ENCODE measurements at places on chromosomes 4 and X.
A peak's percentile ranks its signal among the peaks of the same experiment; 100 is the strongest.

DNA sequence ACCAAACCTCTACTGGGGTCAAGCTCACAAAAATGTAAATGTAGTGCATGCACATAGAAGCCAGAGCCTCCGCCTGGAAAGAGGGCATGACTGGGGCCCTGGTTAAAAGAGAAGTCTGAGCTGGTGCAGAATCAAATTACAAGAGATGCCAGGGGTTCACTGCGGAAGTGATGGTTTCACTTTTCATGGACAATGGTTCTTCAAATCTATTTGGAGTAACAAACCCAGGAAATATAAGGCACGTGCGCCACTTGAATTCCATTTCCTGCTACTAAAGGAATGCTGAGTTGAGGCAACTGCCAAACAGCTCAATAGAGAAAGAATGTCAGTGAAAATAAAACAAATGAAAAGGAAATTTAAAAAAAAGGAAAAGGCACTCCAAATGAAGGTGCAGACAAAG is 79.8 kb downstream of the FUNDC1 start:
- DNase-seq = no peak

DNA sequence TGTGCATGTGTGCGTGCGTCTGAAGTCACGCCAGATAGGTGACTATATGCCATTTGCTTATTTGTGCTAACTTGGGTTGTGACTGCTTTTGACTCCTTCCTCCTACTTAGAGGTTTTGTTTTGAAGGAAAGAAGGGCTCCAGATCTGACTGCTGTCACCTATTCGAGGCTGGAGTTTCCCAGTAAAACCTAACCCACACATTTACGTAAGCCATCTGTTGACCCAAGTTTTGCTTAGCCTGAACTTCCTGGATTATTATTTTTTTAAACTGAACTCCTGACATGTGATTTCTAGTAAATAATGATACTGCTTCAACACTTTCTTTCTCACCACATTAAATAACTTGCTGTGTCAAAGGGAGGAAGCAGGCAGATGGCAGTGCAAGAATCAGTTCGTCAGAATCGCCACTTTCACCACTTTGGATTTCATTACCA is 41.5 kb downstream of the DTHD1 start:
- DNase-seq = no peak

DNA sequence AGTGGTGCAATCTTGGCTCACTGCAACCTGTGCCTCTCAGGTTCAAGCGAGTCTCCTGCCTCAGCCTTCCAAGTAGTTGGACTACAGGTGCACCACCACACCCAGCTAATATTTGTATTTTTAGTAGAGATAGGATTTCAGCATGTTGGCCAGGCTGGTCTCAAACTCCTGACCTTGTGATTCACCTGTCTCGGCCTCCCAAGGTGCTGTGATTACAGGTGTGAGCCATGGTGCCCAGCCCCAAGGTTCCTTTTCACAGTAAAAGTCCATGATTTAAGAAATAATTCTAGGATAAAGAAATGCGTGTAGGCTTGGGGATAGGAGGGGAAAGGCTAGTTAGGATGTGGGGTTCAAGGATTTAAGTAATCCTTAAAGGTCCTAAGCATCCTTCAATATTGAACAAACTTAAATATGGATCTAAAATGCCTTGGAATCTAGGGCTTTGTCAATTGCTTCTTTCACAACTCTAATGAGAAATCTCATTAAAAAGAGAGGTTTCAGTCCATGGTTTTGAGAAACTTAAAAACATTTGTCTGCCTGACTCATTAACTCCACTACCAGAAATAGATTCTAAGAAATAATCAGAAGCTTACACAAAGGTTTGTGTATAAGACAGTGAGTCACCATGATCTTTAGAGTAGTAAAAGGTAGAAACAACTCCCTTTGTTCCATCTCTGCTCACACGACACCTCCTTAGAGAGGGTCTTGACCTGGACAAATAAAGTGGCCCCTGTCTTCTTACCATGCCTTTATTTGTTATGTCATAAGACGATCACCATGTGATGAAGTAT is 203.2 kb downstream of the PTTG2 start:
- DNase-seq = no peak

- peak; percentile 11 for DNase-seq
These were observed 93.6 kb upstream of the MYOZ2 start for GRCh38 chr4:119041951-119042560.

DNA sequence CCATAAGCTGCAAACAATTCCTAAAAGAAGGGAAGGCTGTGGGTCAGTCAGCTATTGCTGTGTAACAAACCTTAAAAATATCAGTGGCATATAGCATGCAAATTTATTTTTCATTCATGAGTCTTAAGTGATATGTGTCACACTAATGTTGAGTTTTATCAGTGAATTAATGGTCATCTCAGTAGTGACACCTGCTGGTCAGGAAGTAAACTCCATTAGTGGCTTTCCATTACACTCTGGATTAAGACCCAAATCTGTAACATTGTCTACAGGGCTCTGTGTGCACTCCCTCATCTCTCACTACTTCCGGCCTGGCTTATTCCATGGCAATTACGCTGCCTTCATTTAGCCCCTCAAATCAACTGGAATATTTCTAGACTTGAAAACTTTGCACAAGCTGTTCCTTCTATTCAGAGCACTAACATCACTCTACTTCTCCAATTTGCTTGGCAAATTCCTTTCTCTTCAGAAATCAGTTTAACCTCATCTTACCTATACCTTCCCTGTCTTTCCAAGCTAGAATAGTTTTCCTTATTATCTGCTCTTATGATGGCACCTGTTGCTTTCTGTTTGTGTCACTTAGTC is 217.3 kb upstream of the TAPT1 start:
- no peak for DNase-seq

DNA sequence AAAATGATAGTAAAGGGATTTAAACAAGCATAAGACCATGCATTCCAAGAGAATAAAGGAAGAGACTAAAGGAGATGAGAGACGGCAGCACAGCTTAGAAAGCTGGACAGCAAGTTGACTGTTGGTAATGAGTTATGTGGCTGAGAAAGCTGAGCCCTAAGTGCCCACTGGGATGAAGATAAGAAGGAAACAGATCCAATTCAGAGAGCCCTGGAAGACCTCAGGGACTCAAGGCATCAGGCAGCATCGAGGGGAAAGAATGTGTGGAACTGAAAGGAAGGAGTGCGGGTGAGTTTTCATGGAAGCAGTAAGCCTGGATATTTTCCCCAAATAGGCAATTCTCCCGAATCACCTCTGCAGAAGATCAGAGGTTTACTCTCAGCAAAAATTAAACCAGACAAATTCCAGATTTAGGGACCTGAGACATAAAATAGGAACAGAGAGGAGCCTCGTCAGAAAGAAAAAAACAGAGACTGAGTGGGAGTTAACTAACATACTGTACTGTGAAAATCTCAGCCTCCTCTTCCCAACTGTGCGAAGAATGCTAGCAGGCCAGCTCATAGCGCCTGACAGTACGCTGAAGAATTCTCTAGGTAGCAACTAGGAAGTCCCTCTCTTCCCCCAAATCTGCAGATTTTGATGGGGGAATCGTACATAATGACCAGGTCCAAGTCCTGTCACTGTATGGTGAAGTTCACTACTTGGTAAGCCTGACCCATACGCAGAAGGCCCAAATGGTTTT is 187.7 kb upstream of the TAPT1 start:
- DNase-seq = no peak

- DNase-seq = no peak
These were observed 442.9 kb upstream of the RASGEF1B start for GRCh38 chr4:81914623-81915022.

GRCh38 chr4:16883806-16884205 is 14.6 kb downstream of the LDB2 start:
- DNase-seq = no peak

- DNase-seq = no peak
These were observed 57.0 kb upstream of the GBA3 start for GRCh38 chr4:22635692-22636091.

DNA sequence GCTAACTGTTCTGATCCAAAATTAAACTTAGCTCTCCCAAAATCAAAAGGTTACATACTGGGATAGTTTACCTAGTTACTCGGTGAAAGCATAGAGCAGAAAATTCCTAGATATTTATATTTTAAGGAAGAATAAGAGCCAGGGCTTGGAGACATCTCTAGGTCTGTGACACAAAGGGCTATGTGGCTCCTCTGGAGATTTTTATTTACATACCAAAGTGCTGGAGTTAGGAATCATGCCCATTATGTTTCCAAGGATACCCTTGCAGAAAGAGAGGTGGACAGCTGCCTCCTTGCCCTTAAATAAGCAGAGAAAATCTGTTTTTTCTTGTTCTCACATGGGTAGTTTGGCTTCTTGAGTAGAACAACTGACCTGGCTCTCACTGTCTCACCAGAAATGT is 9.0 kb downstream of the COX7B2 start:
- DNase-seq = no peak

DNA sequence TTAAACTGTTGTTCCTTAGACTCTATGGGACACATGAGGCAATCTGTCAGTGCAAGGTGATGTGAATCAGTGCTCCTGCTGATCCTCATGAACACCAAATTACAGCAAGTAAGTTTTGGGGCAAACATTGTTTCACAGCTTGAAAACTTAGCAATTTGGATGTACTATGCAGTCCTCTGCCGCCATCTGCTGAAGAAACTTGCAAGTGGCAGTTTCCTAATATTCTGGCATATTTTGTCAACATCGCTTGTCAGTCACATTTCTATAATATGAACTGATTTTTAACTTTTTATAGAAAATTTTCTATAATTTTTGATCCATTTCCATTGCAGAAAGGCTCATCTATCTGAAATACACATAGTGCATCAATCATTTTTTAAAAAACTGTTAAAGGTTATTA is 56.3 kb downstream of the ZAR1 start:
- DNase-seq = peak; percentile 10

DNA sequence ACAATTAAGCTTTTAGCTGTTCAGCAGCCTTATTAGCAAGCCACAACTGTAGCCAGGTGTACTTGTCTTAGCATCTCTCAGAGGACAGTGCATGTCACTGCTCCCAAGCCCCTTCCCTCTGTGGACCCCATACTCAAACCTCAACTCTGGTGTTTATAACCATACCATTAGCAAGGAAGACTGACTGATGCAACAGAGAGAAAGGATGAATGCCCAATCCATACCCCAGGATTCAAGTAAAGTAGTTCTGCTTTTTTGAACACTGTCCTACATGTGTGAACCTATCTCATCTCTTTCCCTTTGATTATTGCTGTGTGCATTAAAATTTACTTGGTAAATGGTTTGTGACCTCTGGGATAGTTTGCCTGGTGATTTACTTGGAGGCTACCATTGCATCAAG is 22.8 kb upstream of the CYBB start:
- no peak for DNase-seq

- no peak for DNase-seq
These were observed 182.0 kb upstream of the NEIL3 start for GRCh38 chr4:177127658-177128057.

DNA sequence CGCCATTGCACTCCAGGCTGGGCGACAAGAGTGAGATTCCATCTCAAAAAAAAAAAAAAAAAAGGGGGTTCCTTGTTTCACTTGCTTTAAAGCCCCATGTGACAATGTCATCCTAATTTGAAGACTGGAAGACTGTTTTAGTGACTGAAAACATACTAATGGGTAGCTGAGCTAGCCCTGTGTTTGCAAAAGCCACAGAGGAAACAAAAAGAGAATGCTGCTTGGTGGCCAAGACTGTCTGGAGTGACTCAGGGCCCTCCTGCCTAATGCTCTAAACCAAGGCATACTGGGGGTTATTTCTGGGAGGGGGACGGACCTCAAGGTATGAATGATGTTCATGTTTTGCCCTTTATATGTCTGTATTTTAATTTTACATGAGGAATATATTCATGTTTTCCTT is 16.0 kb downstream of the HPSE start:
- no peak for DNase-seq

DNA sequence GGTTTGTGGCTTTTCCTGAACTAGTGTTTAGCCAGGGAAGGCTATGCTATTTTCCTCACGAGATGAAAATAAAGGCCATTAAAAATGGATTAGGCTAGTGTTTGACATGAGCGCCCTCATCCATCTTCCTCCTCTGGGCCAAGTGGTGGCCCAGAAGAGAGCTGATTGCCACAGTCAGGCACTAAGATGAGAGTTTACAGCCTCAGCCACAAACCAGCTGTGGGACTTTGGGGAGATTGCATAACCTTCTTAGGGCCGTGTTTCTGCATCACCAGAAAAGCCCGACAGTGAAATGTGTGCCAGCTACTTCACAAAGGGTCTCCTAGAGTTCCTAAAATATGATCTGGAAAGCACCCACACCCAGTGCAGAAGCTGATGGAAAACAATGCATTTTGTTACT is 42.3 kb upstream of the LNX1 start:
- no peak for DNase-seq

DNA sequence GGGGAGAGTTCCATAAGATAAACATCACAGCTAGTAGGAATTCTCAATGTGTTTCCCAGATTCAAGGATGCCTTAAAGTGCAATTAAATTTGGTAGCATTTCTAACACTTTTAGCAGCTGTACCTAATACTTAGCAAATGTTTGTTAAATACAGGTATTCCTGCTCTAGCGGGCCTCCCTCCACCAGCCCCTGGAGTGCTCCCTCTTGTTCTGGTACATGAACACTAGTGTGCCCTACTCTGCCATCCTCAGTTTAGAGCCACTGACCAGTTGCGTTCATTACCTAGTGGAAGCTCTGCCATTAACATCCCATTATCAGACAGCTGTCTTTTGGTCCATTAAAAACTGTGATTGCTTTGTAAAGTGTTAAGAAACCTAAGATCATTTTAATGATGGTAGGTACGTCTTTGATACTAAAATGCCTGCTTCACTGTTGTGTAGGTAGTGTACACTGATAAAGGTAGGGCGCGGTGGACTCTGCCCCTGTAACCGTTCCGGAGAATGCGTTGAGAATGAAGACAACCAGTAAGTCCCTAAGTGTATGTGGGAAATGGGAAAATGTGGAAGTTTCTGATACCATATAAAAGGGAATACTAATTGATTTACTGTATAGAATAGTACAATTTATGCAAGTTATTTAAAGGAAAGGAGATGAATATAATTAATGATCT is 21.7 kb downstream of the KIAA0232 start:
- no peak for DNase-seq

GRCh38 chrX:107348051-107348450 is 101.4 kb upstream of the FRMPD3 start:
- no peak for DNase-seq

DNA sequence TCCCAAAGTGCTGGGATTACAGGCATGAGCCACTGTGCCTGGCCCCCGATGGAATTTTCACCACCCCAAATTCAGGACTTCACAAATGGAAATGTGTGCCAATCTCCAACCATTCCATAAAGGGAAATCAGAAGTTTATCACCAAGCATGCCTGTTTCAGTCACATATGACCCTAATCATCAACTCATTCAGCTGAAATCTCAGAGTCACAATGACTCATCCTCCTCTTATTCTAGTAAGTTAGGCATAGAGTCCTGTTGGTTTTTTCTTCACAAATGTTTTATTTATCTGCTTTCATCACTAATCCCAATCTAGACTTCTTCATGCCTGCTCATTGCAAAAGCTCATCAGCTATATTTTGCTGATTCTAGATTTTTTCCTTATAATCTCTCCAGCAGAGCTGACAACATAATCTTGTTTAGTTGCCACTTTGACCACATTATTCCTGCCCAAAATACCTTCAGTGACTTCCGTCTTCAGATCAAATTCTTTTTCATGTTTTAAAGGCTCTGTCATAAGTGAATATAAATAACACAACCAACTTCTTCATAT is 83.3 kb downstream of the SLC7A11 start:
- no peak for DNase-seq

All from stimulated activated CD4-positive, alpha-beta T cell treated with anti-CD3 and anti-CD28 coated beads, Interleukin-12 subunit alpha, Interleukin-12 subunit beta, amount 100 ng/mL, for 4 hours (primary cell).